ENCODE measurements at places on chromosomes 13 and 19. TPM values are rescaled to one million over a fixed set of nuclear protein-coding genes. Genes with fewer than 3 reads are reported as not detected.

DNA sequence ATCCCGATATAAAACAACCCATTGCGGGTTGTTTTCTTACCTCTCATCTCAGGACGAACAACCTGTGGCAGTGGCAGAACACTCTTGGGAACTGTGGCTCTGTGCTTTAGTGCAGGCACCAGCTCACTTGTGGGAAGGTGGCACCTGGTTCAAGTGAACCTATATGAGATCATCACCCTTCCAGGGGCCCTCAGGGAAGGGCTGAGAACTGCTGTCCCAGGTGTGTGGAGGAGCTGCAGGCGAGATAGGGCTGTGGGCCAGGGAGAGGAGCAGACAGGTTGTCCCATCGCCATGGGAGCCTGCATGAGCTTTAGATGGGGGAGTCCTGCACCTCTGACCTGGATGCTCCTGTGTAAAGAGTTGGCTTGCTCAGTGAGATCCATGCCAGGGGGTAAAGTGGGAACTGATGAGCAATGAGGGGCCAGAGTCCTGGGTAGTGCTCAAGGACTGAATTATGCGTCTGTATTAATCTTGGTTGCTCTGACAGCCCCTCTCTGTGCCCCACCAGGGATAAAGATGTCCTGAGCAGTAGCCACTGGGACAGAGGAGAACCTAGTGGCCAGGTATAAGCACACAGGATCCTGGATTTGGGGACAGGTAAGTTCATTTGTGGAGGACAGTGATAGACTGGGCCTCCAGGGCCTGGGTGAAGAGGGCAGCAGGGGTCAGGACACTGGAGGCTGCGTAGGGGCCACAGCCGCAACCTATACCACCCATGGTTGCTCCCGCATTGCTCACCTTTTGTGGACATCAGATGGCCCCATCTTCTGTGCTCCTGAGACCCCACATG is 8.7 kb downstream of the CEACAM4 start:
- DNase-seq = no peak

GRCh38 chr13:42367831-42368230 is 95.9 kb downstream of the AKAP11 start:
- no peak for DNase-seq

DNA sequence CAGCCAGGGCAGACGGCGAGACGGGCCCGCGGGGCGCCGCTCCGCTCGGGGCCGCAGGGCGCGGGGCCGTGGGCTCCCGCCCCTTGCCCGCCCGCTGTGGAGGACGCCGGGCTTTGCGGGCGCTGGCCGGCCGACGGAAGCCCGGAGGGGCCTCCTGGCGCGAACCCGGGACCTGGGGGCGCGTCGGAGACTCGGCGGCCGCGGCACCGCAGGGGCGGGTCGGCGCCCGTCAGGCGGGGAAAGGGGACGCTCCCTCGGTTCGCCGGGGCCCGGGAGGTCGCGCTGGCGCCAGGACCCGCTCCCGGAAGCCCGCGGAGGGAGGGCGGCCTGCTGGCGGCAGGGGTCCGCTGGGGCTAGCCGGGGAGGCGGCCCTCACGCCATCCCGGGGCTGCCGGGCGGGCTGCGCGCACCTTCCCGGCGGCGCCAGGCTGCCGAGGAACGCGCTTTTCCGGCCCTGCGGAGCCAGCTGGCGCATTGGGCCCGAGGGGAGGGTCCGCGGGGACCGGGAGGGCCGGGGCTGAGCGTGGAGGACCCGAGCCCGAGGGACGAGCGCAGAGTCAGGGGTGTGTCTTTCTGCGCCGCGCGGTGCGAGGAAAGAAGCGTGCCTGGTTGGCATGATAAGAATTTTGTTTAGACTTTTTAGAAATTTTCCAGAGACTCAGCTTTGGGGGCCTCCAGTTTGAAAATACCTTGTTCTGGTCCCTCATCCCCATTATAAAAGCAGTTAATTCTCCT is 511 bp downstream of the GARRE1 start:
- DNase-seq = no peak

NPAS1 gene
- total RNA-seq = 0.31 TPM

HRC gene
- 0.73 TPM for total RNA-seq
